Activated T-cell treated with anti-CD3 and anti-CD28 coated beads for 4 hours (primary cell): ENCODE measurements at places on chromosomes 2 and 18.

GRCh38 chr2:237574467-237574866 lies 8.1 kb downstream of the PRLH start:
- no peak for DNase-seq

- no peak for DNase-seq
These were observed 176.6 kb upstream of the CREB1 start for GRCh38 chr2:207352978-207353671.

DNA sequence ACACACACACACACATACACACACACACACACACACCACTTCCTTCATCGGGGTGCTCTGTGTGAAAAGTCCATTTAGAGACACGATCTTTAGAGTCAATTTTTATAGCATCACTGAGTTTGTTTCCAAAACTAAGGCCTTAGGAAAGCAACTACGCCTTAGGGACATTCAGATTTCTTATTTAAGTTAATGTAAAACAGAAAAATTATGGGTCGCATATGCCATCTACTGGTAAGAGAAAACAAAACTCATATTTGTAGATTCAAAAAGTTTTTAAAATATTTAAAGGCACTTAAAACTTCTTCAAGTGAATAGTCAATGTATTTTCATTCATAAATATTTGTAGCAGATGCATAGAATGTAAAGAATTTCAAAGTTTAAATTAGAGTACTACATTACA lies 166.2 kb downstream of the ATAD2B start:
- DNase-seq: no peak

DNA sequence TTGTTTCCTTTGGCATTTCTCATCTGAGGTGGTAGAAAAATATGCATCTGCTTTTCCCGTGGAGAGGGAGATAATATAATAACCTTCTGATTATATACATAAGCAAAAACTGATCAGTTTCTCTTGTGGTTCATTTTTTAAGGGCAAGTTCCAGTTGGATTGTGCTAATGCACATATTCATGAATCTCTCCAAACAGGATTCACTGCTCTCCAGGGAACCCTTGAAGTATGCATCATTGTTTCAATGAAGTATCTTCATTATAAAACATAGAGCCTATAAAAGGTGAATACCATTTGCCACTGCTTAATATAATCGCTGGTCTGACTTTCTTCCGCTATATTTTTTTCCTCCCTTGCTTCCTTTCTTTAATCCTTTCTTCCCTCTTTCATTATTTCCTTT lies 384.7 kb downstream of the FIGN start:
- no peak for DNase-seq

- no peak for DNase-seq
These were observed 473.9 kb upstream of the HS6ST1 start for GRCh38 chr2:128792476-128793054.

GRCh38 chr18:60601249-60601648 lies 228.7 kb upstream of the MC4R start:
- no peak for DNase-seq

GRCh38 chr2:73614105-73614504 lies 28.1 kb downstream of the NAT8 start:
- no peak for DNase-seq

GRCh38 chr2:88127888-88128653 lies at the start of gene FABP1:
Gene FABP1, minus strand, starts transcription at chr2:88128062. Its CDS starts 45 bp downstream, at chr2:88128017.
- DNase-seq: no peak

- no peak for DNase-seq
These were observed 40.7 kb downstream of the SOS1 start for GRCh38 chr2:39080152-39080551.

GRCh38 chr18:62715436-62715758 lies at the start of gene PHLPP1:
Gene PHLPP1, plus strand, starts transcription at chr18:62715541. Its CDS starts 143 bp downstream, at chr18:62715684.
- no peak for DNase-seq

DNA sequence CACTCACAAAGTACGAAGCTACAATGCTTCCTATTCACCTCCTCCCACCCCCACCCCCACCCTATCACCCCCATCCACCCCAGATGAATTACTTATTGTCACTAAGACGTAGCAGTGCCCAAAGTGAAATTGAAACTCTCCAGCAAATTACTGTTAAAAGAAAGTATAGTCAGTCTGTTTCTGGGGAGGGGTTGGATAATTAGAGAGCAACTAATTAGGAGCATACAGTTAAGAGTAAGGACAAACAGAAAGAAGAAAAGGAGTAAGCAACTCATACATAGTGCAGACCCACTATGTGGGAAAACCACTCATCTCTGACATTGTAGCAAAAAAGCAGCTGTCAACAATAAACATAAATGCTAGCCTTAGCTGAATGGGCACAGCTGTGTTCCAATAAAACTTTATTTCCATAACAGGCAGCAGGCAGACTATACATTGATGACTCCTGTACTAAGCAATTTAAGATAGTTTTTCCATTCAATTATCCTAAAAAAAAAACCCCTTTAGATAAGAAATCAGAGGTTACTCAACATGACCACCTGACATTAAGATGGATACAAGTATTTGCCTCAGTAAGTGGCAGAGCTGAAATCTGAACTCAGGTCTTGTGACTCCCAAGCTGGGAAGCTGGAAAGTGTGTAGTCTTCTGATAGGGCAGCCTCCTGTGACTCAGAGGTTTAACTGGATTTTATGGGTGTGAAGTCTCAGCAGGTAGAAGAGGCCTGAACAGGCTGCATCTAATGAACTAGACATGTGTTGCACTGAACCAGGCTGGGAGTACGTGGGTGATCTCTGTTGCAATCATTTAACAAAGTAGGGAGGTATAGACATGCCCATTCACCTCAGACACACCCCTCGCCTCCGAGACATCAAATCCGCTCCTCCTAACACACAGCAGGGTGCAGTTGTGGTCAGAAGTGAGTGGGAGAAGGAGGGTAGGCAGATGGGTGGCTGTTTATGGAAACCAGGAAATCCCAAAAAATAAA lies 171.8 kb upstream of the KLF7 start:
- DNase-seq: no peak

- DNase-seq: no peak
These were observed 18.0 kb downstream of the TBR1 start for GRCh38 chr2:161434118-161434517.

- no peak for DNase-seq
These were observed 26.5 kb upstream of the GPR39 start for GRCh38 chr2:132390076-132390475.

GRCh38 chr18:44149706-44150105 lies 531.0 kb upstream of the SETBP1 start:
- DNase-seq: no peak
